ENCODE measurements at places on chromosomes 5 and 9.

DNA sequence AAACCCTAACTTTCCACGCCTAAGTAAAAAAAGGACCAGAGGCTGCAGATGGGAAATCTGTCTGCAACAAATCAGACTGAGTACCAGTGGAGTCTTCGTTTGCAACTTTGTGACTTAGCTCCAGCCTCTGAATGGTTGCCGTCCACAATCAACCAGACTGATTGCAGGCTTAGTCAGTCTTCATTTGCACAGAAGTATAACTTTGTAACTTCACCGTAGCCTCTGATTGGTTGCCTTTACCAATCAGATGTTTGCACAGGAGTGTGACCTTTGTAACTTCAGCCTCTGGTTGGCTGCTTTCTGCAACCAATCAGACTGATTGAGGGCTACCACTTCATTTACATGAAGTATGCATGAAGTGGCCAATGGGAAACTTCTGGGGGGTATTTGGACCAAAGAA is 53.7 kb downstream of the TGFBR1 start:
- no peak for DNase-seq

DNA sequence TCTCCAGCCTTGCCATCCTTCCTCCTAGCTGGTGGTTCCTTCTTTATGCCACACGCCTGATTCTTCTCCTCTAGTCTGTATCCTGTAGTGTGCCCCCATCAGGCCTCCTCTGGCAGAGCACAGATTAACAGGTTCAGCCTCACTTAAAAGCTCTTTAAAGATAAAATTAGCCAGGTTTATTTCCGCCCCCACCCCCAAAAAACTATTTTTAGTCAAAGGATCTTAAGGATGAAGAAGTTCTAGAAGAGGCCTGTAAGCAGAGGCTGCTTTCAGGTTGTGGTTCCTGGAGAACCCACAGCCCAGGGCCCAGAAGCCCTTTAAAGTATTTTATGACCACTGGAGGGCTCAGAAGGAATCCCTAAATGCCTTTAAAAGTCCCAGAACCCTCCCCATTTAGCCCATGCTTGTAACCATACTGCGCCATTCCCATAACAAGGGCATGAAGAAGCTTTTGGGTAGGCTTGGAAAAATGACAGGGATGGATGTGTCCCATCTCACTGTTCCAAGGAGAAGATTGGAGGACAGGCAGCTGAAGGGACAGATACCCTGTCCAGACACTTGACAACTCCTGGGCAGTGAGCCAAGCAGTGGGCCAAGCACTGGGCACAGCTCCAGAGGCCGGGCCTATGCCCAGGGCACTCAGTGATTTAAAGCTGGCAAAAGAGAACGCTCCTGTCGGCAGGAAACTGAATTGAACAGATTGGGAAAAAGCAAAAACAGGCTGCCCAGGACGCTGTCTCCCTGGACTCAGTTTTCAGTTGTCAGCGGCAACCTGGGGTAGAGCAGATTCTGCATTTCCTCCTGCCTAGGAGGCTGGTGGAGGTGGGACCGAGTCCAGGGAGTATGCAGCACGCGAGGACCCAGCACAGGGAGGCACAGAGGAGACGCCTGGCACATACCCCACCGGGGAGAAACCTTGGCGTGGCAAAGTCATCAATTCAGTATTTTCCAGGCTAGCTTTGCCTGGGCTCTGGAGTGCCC is 106.3 kb upstream of the SSBP2 start:
- no peak for DNase-seq

DNA sequence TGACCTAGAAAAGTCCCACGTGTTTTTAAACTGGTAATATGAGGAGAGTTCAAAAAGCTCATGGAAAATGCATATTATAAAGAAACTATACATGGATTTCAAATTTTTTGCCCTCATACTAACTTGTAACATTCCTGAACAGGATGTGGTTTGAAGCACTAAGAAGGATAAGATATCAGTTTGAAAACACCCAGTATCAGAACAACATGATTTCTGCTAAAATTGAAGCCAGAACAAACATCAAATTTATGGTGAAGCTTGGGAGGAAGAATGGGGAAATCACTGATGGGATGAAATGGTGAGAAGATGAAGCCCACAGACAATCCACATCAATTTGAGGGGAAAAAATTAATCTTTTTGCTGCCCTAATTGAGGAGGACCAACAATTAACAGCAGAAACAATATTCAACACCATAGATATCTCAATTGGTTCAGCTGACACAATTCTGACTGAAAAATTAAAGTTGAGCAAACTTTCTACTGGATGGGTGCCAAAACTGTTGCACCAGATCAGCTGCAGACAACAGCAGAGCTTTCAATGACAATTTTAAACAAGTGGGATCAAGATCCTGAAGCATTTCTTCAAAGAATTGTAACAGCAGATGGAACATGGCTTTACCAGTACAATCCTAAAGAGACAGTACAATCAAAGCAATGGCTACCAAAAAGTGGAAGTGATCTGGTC is 113.2 kb upstream of the SNX2 start:
- no peak for DNase-seq

DNA sequence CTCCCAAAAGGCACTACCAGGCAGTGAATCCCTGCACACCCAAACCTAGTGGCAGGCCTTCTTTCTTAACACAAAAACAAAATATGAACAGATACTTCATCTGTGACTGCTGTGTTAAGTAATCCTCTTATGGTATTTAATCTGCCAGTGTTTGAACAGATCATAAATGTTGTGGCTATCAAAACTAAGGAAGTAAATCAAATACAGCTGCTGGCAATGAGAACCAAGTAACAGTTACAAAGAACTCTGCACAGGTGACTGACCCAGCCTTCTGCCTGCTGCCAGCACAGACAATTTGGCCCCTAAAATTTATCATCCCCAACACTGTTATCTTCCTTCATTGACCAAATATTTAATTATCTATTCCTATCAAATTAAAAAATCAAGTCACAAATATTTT is 78.0 kb downstream of the GNAQ start:
- DNase-seq = no peak

DNA sequence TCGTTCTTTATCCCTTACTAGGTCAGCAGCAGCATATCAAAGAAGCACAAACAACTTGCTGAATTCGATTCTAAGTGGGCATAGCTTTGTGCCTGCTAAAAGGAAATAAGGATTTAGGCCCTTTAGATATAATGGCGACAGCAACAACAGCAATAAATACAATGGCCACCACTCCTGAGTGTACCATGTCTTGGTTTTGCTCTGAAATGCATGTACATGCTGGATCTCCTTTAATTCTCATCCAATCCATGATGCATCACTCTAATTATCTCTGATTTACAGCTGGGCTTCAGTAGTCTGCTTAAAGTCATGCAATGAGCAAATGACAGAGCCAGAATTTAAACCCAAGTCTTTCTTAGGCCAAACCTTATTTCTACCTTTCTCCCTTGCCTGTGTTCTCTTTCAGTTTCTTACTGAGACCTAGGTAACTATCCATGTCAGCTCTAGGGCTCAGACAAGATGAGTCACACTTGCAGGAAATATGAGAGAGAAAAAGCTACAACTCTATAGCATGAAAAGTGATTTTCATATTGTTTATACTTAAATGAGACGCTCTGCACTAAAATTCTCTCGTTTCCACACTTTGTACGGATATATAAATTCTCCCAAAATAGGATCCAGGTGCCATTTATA is 111.8 kb downstream of the HMHB1 start:
- no peak for DNase-seq

DNA sequence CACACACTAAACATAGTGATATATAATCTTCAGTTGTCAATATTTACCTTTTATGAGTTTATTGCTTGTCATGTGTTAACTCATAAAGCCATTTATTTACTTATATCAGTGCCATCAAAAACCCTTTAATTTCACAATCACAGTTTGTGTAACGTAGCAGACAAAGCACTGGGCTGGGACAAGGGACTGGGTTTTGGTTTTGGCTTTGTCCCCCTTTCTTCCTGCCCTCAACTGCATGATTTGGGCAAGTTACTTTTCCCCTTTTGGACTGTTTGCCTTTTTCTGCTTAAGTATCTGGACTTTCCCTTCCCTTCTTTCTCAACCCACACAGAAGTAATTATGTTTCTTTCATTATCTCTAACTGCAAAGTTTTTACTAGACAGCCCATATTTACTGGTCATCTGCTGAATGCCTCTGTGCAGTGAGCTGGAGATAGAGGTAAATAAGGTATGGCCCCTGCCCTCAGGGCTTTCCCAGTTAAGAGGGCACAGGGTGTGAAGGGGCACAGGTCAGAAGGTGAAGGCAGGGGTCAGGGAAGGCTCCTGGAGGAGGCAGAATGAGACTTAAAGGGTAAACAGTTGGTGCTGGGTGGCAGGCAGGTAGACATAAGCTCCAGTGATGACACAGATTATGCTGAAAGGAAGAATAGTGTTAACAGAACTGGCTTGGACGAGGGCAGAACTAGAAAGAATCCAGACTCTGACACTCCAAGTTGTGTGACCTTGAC is 14.8 kb upstream of the NR3C1 start:
- no peak for DNase-seq

DNA sequence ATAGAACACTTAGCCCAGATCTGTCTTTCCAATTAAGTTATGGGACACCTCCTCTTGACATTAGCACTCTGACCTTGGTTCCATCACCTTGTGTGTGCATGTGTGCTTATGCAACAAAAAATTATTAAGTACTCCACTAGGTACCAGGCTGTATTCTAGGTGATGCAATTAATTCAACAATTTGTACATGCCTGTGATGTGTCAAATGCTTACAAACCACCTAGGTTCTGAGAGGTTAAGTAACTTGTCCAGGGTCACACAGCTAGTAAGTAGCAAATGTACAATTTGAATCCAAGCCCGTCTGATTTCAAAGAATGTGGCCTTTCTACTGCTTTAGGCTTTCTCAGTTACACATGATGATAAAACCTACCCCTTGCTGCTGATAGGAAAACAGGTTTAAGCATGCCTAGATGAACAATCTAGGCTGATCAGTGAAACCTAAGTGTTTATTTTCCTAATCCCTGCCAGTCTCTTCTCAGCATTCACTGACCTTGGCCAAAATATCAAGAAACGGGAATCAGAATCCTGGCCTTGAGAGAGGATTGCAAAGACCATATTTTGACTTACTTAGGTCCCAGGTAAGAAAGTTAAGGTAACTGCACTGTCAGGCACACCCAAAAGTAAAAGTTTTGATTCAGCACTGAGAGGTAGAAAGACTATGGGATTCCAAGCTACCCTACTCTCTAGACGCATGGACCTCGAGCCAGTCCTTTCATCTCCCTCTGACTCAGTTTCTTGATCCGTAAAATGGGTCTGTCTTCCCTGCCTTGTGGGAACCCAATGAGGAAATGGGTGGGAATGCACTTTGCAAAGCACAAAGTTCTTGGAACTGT is 1.0 kb downstream of the TBC1D2 start:
- no peak for DNase-seq

DNA sequence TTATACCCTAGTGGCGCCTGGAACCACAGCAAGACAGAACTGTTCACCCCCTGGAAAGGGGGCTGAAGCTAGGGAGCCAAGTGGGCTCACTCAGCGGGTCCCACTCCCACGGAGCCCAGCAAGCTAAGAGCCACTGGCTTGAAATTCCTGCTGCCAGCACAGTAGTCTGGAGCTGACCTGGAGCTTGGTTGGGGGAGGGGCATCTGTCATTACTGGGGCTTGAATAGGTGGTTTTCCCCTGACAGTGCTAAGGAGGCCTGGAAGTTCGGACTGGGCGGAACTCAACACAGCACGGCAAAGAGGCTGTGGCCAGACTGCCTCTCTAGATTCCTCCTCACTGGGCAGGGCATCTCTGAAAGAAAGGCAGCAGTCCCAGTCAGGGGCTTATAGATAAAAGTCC is 19.5 kb downstream of the BTNL3 start:
- DNase-seq = no peak

DNA sequence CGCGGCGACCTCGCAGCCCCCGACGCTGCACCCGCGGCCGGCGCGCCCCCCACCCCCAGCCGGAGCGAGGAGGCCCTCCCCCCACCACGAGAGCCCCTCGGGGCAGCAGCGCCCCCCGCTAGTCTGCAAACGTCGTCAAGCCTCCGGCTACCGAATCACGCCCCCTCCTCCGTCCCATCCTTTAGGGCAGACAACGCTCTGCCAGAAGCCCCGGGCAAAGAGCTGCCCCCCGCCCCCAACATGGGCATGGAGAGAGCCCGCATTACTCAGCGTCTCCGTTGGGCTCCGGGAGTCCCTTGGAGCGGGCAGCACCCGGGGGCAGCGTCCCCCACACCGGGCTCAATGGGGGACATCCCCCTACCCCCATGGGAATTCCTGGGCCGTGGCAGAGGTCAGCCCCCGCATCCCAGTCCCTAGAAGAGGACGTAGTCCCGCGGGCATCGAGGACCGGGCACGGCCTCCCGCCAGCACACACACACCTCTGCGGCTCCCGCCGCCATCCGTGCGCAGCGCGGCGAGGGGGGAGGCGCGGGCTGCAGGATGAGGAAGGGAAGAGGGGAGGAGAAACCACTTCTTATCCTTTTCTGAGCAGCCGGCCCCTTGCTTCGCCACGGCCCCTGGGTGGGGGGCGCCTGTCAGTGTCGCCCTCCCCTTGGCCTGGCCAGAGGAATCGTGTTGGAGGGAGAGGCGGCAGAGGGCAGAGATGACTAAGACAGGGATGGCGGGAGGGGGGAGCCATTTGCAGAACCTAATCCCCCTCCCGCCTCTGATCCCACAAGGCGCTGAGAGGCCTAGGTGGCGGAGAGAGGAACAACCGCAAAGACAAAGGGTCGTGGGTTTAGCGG is 750 bp downstream of the DNM1 start:
- DNase-seq = no peak

DNA sequence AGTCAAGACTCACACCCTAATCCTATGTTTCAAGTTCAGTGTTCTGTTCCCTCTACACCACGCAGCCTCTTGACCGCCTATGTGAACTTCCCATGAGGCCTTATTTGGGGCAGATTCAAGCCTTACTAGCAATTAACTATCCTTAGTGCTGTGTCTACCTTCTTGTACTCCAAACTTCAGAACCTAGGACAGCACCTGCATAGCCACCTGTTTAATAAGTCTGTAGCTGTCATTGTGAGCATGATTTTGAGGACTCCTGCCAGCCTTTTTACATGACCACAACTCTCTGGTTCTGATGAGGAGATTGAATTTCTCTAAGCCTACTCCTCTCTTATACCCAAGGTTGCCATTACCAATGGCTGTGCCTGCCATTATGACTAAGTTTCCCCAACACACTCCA is 50.8 kb upstream of the PCSK1 start:
- no peak for DNase-seq

DNA sequence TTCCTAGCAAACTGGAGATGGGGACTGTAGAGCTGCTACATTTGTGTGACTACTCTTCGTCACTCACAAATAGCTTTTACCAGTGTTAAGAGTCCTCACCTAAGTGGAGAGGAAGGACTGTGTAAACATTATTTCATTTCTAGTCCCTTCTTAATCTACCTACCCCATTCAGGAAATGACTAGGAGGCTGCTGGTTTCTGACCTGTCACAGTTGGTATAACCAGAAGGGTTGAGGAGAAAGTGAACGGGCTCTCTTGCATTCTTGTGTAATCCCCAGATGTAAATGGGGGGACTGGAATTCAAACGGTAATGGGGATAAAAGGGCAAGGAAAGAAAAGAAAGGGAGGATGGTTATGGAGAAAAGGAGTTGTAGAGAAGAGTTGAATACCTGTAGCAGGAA is 35.4 kb upstream of the BNIP1 start:
- no peak for DNase-seq

DNA sequence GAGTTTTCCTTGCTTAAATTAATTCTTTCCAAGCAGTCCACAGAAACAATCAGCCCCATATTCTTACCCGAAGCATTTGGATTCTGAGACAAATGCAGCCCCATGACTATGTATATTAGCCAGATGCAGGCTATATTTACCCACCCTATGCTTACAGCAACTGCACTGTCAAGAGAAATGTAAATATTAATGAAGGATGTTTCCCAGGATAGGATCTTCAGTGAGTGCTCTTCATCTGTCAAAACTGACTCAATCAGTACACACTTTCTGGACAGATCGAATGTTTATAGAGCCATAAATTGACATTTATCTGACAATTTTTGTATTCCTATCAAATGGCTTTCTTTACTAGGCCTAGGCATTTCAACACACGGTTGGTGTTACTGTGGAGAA is 725.3 kb upstream of the SEMA6A start:
- DNase-seq = no peak
